ENCODE measurements at places on chromosomes 3 and 15. TPM values are rescaled to one million over a fixed set of nuclear protein-coding genes. Genes with fewer than 3 reads are reported as not detected.

Gene TEX9
- total RNA-seq = 9.2 TPM

Gene TM6SF1
- total RNA-seq = 17.7 TPM

DNA sequence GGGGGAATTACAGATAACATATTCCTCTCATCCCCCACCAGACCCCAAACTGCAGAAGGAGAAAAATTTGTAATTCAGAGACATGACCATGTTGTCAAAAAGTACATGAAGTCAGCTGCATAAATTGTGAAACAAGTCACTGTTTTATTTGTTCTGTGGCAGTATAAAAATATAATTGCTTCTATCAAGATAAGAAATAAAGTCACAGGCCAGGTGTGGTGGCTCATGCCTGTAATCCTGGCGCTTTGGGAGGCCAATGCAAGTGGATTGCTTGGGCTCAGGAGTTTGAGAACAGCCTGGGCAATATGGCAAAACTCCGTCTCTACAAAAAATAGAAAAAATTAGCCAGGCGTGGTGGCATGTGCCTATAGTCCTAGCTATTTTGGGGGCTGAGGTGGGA is 87.7 kb upstream of the DPH6 start:
- DNase-seq = no peak

DNA sequence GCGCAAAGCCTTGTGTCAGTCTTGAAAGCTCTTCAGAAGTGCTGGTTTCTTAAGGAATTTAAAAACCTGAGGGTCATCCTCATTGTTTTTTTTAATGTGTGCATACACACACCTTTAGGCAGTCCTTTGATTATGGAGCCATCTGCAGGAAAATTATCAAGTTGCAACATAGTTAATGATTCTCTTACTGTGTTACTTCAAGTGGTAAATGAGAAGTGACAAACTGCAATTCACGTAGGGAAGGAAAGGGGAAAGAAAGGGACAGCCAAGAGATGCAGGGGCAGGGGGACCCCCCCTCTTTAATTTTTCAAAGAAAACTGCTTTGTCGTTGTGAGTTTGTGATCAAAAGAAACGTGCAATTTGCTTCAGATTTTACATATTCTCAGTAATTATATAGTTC is 162.4 kb upstream of the CGNL1 start:
- DNase-seq = no peak

DNA sequence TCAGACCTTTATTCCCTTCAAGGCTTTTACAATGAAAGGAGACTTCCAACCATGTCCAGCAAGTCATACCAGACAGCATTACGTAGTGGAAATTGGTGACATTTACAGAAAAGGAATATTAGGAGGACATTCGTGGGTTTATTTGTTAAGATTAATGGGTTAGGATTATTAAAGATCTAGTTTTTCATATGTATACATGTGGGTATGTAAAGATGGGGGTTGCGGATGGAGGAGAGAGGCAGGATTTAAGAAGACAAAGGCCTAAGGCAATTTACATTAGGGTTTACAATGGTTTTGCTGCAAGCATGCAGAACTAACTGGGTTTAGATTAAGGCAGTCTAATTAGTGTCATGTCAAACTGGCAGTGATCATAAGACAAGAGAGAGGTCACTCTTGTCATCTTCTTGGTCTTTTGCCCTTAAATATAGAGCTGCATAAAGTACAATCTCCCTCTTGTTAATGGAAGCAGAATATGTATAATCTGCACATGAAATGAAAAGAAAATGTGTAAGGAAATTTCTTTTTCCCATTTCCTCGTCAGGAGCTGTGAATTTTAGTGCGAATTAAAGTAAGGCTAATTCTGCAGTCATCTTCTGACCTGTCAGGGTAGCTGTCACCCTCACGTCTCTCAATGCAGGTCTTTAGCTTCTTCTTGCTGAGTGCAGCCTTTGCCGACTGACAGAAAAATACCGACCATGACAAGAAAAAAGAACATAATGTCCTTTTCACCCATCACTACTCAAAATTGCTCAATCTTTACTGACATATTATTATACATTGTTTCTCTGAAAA is 258.9 kb upstream of the MEIS2 start:
- DNase-seq = no peak

- no peak for DNase-seq
Observed at GRCh38 chr3:38738630-38739395, 77.2 kb downstream of the SCN10A start.
